Stimulated activated CD4-positive, alpha-beta T cell treated with anti-CD3 and anti-CD28 coated beads, Interleukin-1b, Interleukin-23, amount 100 ng/mL, for 4 hours (primary cell): ENCODE measurements at places on chromosomes 3 and 15.

- DNase-seq = no peak
Observed at GRCh38 chr15:33344530-33344929, 33.8 kb downstream of the RYR3 start.

GRCh38 chr15:56390739-56391267 is 25.6 kb downstream of the TEX9 start:
- DNase-seq = no peak

- DNase-seq = no peak
Observed at GRCh38 chr3:183714622-183715021, 17.0 kb downstream of the YEATS2 start.

DNA sequence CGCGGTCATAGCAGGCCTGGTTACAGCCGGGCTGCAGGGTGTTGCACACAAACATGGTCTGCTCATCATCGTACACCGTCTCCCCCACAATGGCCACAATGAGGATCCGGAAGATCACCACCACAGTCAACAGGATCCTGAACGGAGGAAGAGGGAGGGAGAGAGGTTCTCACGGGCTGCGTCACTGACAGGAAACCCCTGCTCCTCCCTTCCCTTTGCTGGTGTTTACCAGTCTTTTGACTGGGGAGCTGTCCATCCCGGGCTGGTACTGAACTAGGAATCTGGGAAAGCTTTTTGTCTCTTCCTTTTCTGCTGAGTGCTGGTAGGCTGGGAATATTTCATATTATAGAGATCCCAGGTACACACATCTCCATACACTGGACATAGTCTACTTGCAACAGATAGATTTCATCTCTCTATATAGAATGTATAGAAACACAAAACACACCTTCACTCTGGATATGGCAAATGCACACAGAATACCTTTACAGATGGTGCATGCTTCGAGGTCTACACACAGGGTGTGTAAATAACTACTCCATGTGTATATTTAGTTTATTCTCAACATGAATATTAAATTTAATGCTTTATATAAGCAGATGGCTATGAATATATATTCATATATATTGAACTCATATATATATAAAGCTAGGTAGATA is 1.4 kb downstream of the GJD2 start:
- no peak for DNase-seq

DNA sequence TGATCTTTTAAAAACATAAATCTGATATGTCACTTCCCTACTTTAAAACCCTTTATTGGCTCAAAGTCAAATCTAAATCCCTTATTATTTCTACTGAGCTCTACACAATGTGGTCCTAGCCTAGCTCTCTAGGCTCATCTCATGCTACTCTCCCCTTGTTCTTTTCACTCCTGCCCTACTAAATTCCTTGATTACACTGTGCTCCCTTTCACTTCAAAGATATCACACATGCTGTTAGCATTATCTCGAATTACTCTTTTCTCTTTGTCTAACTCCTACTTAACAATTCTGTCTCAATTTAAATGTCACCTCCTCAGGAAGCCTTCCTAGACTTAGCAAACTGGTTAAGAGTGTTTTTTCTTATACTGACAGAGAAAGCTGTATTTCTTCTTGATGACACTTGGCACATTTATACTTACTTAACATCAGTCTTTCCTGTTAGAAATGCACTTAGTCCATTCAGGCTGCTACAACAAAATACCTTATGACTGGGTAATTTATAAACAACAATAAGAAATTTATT is 102.0 kb downstream of the SCAPER start:
- DNase-seq = no peak

DNA sequence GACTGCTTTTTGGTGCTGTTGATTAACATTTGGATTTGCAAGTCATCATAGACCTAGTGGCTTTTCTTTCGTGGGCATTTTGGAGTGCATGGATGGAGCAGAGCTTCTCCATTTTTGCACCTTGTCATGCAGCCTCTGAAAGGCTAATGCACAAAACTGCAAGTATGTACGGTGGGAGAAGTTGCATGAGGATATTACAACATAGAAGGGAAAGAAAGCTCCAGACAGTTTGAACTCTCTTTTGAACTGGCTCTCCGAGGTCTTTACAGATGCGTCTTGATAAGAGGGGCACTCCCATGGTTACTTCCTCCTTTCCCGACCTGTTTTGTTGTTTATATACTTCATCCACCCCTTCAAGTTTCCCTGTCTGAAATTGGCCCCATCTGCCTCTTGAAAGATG is 147.1 kb upstream of the GBE1 start:
- no peak for DNase-seq

DNA sequence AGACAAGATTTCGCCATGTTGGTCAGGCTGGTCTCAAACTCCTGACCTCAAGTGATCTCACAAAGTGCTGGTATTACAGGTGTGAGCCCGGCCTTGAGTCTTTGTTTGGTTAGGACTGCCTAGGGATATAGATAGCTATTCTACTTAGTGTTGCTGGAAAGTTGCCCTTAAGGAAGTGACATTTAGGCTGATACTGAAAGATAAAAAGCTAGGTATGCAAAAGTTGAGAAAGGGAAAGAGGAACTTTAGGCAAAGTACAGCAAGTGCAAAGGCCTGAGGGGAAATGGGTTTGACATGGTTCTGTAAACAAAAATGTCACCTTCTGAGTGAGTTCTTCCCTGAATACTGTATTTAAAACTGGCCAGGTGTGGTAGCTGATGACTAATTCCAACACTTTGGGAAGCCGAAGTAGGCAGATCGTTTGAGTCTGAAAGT is 111.5 kb downstream of the ZNF609 start:
- DNase-seq = no peak

DNA sequence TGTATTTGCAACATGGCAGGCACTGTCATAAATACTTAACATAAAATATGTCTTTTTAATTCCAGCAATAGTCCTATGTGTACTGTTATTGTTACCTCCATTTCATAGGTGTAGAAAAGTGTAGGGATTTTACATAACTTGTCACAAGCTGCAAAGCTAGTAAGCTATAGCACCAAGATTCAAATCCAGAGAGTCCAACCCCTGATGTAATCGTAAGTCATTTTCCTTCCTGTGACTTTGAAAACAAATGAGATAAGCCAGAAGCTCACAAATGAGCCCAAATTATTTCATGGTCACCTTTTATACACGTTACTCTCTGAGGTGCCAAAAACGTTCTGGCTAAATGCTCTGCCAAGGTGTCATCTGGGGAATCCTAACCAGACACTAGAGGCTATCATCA is 23.8 kb downstream of the TNIK start:
- DNase-seq = no peak

- no peak for DNase-seq
Observed at GRCh38 chr15:31752065-31752762, 278.1 kb upstream of the CHRNA7 start.

GRCh38 chr3:197957790-197958133 is 2.3 kb upstream of the LMLN start:
- DNase-seq = no peak

- DNase-seq = no peak
Observed at GRCh38 chr3:18890449-18890848, 257.9 kb upstream of the KCNH8 start.

DNA sequence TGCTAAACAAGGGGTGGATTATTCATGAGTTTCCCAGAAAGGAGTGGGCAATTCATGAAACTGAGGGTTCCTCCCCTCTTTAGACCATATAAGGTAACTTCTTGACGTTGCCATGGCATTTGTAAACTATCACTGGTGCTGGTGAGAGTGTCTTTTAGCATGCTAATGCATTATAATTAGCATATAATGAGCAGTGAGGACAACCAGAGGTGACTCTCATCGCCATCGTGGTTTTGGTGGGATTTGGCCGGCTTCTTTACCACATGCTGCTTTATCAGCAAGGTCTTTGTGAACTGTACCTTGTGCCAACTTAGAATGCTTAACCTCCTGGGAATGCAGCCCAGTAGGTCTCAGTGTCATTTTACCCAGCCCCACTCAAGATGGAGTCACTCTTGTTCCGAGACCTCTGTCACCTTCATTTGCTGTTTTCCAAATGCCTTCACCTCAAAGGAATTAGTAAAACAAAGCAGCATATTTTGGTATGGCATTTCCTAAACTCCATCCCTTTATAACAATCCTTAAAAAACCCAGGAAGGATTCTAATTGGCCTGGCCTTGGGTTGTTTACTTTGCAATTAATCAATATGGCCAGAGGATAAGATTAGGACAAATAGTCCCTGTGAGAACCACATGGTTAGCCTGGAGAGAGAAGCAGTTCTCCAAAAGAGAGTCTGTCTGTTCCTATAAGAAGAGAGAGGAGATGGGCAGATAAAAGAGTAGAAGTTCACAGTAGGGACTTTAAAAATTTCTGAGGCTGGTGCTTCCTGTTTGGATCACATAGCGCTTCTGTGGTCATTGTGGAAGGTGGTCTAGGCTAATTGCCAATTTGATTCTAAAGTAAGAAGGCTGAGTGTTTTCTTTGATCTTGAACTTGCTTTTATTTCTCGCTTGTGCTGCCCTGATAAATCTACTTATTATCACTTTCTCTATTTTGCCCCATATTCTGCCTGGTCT is 155.2 kb upstream of the EOMES start:
- no peak for DNase-seq

DNA sequence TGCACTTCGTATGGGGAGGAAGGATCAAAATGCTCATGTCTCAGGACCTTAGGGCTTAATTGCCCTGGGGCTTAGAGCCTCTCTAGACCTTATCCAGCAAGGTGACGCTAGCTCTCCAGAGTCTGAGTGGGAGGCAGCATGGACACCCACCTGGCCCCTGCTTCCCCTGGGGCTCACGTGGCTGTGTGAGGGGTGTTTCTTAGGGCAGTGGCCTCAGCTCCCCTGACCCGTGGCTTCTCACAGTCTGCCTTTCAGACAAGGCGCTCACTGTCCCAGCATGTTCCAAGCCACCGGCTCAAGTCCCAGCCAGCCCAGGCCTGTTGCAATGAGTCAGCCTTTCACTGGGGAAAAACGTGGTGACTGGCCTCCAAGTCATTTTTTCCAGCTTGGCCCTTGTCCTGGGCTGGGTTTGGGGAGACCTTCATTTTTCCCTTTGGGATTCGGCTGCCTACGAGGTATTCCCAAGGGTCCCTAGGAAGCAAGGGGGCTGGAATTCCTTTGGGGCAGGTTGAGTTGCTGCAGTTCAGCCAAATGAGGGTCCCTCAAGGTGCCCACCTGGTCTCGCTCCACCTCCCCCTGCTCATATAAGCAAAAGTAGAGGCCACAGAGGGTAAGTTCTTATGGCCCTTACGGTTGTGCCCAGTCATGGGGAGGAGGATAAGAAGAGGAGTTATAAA is 15.7 kb downstream of the BHLHE40 start:
- no peak for DNase-seq

- DNase-seq = peak; percentile 23
Observed at GRCh38 chr3:44114142-44114541, 127.5 kb upstream of the TOPAZ1 start.

DNA sequence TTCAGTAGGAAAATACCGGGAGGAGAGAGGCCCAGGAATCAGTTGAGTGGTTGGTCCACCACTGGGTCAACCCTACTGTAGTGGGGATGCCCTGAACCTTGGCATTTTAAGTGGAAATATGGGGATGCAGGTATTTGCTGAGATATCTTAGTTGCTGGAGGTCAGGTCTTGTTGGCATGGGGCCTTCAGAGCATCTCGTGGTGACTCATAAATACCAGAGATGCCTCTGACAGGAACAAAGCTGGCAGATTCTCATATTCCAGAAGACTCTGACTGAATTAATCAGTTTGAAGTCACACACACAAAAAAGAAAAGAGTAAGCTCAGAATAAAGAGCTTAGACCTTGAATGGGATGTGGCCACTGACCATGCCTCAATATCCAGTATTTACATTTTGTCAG is 91.6 kb downstream of the CACNA2D3 start:
- DNase-seq = no peak

DNA sequence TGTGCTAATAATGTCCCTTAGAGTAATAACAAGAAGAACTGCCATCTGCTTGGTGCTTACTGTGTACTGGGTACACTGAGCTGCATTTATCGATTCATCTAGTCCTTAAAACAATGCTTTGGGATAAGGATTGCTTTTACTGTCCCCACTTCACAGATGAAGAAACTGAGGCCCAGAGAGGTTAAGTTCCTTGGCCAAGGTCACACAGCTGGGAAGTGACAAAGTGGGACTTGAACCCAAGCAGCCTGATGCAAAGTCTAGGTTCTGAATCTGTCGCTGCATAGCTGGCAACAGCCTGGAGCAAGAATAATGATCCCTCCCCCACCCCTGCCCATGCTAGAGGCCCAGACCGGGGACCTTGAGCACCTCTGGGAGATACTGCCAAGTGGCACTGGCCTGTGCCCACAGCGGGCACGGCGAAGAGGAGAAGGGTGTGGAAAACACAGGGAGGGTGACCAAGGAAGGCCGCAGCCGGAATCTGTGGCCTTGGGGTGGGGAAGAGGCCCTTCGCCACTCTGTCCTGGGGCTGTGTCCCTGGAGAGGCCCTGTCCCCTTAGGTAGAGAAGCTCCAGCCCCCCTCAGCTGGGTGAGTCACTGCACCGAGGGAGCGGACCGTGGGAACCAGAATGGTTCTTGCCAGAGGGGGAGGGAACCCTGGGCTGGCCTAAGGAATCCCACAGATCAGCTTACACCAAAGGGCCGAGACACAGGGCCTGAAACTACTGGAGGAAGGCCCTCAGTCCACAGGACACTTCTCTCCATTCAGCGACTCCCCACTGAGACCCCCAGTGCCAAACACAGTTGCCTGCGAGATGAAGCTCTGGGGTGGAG is 3.5 kb downstream of the PLXND1 start:
- DNase-seq = no peak

- DNase-seq = no peak
Observed at GRCh38 chr3:174951498-174952005, 92.4 kb downstream of the NAALADL2 start.

GRCh38 chr3:22262386-22262785 is 511.4 kb upstream of the ZNF385D start:
- DNase-seq = no peak
